ENCODE measurements at places on chromosomes 7 and 10.

- DNase-seq: no peak
Measured at GRCh38 chr10:70284542-70285475, 1.0 kb upstream of the NPFFR1 start.

DNA sequence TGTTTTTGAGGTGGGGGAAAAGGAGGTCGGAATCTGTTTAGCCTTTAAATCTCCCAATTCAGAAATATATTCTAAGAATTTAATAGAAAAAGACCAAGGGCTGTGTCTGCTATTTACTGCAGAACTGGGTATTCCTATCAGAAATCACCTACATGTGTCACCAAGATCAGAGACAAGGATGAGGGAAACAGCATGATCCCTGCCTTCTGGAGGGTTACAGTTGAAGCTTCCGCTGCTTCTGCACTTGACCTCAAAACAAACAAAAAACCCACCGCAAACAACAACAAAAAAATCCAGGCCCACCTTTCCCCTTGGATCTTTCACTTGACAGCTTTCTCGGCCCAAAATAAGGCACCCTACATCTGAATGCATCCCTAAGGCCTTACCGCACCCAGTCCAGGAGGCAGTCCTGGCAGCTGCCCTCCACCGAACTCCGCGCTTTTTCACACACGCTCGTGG lies 750 bp upstream of the CDK14 start:
- DNase-seq: no peak

DNA sequence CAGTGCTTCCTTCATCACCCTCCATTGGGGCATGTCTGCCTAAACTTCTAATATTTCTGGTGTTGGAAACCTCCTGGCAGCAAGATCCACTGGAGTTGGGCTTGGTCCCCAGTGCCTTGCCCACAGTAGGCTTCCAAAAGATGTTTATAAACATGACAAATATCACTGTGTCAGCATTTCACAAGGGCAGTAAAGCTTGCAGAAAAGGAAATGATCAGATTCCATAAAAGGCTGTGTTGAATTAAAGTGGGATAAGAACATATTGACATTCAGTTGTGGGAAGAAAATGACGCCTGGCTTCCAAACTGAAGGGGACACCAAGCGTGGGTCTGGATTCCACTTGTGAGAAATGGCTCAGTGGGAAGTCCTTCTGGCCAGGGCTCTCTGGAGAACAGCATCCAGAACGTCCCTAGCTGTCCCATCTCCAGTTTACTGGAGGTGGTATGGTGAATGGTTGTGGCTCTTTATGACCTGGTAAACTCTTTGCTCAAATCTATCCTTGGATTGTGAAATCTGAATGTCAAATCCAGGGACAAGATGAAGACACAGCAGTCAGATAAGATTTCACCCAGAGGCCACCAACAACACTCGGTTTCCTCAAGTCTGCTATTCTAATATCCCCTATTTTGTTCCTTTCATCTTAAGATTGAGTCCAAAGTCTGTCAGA lies 287.2 kb downstream of the TNS3 start:
- DNase-seq: no peak

DNA sequence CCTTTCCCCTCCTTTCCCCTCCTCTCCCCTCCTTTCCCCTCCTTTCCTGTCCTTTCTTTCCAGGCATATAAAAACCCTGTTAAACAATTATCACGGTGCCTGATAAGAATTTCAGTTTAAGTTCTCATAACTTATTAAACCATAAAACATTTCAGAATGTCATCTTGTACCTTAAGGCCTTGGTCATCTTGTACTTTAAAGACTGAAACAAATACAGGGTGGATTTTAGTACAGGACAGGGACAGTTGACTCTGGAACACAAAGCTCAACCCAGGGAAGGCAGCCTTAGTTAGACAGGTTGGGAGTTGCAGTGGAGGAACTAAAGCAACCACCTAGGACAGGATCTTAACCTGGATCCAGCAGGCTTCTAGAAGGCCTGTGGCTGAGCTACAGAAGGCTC lies 1.2 kb downstream of the AGR3 start:
- DNase-seq: no peak
